ENCODE measurements at places on chromosomes 11 and 22. TPM values are rescaled to one million over a fixed set of nuclear protein-coding genes. Genes with fewer than 3 reads are reported as not detected.

Gene OR6T1
- not detected for total RNA-seq

Gene CALCA
- not detected for total RNA-seq

Gene SCUBE2
- total RNA-seq, result 0.33 TPM

Gene GRAP2
- not detected for total RNA-seq

Gene TEX12
- 0.25 TPM for total RNA-seq

Gene TRIM49
- not detected for total RNA-seq

Gene MPPED2
- not detected for total RNA-seq

Gene FAM89B
- total RNA-seq, result 45.8 TPM

Gene OR5B21
- not detected for total RNA-seq

Gene OR56A1
- not detected for total RNA-seq

Gene OR2AT4
- not detected for total RNA-seq

Gene MORC2
- total RNA-seq, result 18.5 TPM

Gene SYT7
- total RNA-seq, result 0.05 TPM

Gene NLRP14
- total RNA-seq, result not detected

Gene PAMR1
- 0.10 TPM for total RNA-seq

Gene CCDC188
- 8.3 TPM for total RNA-seq

Gene CHKA
- total RNA-seq, result 17.7 TPM

Gene TMPRSS13
- total RNA-seq, result not detected

Measured in mammary microvascular endothelial cell (primary cell).